Hematopoietic multipotent progenitor cell (in vitro differentiated cells): ENCODE measurements at places on chromosomes 3 and 15. TPM values are rescaled to one million over a fixed set of nuclear protein-coding genes. Genes with fewer than 3 reads are reported as not detected.
A peak's percentile ranks its signal among the peaks of the same experiment; 100 is the strongest.

DNA sequence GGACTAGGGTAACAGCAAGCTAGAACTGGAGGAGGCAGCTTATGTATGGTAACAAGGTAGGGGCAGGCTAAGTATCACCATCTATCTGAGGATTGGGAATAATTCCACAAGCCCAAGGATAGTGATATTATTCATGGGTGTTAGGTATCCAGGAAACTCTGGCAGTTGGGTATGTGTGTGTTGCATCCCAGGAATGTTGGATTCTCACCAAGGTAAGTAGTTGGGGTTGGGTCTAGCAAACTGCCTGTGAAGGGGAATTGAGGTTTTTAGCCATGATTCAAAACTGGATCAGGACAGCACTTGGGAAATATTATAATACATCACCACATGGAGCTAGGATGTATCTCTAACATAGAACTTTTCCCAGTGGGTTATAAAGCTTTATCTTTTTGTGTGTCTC is 626.4 kb upstream of the GOLIM4 start:
- DNase-seq = no peak

- DNase-seq = no peak
These were observed 15.9 kb downstream of the ATG7 start for GRCh38 chr3:11288021-11288491.

DNA sequence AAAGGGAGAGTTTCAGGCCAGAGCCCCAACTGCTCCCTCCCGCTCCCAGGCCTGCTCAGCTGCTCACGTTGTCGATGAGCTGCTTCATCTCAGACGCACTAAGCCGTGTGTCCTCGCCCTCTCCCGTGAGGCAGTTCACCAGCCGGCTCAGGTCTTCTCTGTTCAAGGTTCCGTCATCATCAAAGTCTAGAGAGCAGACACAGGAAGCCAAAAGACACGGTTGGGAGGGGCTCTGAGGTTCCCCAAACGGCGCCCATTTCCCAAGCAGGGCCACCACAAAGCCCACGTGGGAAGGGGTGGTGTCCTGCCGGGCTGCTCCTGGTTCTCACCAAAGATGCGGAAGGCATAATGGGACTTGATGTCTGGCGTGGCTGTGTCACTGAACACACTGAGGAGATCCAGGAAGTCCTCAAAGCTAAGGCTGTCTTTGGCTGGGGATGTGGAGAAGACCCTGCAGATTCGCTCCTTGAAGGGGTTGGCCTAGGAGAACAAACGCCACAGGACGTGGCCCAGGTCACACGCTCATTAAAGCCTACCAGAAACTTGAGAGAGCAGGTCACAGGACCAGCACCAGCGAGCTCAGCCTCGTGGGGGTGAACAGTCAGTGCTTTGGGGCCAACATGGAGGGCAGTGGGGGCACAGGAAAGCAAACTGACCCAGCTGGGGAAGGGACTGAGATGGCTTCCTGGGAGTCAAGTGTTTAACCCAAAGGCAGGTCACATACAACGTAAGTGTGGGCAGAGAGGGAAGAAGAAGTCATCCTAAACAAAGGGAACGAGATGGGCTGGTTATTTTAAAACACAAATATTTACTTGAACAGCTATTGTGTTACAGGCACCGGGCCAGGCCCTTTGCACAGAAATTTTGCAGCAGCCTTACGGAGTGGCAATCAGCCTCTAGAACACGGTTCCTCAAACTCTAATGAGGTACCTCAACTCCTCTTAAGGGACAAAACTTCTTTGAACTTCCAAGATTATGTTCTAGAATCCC is 2.4 kb downstream of the CIB1 start:
- no peak for DNase-seq

DNA sequence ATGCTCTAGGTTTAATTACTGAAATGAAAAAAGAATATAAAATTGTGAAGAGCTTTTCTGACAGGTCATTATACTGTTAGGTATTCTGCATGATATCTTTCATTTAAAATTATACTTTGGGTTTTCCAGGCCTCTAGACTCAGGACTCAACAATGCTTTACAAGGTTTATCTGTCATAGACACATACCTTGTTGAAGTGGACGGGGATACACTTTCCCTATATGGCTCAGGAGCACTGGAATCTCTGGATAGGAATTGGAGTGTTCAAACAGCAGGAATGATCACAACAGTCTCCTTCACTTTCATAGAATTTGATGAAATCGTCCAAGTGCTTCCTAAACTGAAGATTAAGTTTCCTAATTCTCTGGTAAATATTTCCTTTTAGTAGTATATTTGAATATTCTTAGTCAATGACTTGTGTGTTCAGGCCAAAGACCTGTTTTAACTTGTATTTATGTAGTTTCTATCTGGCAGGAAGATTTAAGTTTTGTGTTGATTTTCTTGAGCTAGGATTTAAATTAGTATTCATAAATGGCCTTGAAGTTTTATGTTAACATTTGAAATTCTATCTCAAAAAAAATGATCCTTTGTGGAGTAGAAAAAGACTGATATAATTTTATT is 106.9 kb upstream of the THSD4 start:
- no peak for DNase-seq

GRCh38 chr15:36313021-36313420 is 266.4 kb upstream of the CDIN1 start:
- DNase-seq = no peak

GRCh38 chr3:66476852-66477381 is 23.9 kb downstream of the LRIG1 start:
- no peak for DNase-seq

DNA sequence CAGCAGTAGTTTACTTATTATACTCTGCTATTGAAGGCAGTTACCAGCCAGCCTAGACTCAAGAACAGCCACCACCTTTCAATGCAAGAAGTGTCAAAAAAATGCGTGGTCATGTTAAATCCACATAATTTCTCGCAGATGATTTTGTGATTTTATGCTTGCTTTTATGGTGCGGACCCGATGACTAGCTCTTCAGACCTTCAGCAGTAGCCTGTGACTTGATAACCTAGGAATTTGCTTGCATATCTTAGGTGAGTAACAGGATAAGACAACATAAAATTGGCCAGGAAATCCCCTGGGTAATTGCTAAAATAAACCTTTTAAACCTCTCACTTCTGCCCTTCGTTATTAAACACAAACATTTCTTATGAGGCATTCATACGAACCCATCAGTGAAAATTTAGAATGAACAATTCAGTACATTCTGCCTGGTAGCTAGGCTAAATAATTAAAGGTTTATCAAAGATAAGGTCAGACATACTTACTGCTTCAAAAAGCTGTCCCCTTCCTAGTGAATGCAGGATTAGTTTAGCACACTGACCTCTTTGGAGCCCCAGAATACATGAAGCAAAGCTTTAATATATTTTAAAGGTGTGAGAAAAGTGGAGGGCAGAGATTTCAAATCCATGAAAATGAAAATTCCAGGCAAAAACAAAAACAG is 798.8 kb downstream of the OTOL1 start:
- no peak for DNase-seq

DNA sequence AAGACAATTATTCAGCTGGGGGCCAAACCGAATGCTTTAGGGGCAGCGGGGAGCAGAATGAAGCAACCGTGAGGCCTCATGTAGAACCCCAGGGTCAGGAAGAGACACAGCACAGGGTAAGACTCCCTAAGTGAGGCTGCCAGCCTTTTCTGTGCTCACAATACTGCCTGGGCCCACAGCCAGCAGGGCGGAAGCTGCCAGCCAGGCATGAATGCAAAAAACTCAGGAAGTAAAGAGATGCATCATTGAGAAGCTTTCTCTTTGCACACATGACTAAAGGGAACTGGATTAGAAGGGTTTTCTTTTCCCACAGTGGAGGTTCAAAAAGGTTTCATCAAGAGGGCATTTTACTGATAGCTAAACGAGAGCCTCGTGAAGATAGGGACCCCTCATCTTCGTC is 33.3 kb downstream of the CA12 start:
- peak; percentile 18 for DNase-seq

GRCh38 chr3:17258823-17259436 is 374.2 kb downstream of the PLCL2 start:
- peak; percentile 1 for DNase-seq

GRCh38 chr3:53109190-53109589 is 21.0 kb downstream of the RFT1 start:
- no peak for DNase-seq

DNA sequence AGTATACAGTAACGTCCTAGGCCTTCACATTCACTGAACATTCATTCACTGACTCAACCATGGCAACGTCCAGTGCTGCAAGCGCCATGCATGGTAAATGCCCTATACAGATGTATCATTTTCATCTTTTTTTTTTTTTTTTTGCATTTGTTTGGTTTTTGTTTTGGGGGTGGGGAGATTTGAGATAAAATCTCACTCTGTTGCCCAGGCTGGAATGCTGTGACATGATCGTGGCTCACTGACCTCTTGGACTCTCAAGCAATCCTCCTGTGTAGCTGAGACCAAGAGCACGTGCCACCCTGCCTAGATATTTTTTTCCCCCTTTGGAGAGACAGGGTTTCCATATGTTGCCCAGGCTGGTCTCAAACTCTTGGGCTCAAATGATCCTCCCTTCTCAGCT is 37.4 kb downstream of the SUSD5 start:
- no peak for DNase-seq

GRCh38 chr3:182303169-182303568 is 490.1 kb upstream of the ATP11B start:
- no peak for DNase-seq

GRCh38 chr3:161555320-161555719 is 58.7 kb downstream of the OTOL1 start:
- no peak for DNase-seq

DNA sequence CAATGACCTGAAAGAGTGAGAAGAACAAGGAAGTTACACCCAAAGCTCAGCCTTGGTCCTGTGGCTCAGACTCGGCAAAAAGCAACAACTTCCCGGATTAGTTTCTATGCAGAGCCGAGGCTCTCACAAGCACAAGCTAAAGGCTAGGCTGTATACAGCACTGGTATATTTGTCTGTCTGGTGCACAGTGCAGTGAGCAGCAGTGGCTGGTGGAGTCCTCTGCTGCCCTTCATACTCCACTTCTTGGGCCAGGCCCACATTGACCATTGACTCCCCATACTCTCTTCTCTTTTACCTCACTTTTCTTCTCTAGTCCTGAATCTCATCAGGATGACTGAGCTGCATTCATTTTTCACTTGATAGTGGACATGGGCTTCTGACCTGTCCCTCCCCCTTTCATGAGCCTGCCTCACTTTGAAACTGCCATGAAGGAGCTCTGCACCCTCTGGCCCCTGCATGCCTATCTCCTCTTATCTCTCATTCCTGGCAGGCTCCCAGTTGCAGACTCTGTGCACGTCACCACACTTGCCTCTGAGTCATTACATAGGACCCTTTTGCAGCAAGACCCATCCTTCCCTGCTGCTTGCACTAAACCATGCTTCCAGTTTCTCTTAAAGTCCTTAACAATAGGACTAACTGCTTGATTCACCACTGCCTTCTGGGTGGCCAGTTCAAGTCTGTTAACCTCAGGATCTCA is 379.3 kb downstream of the NTRK3 start:
- DNase-seq = no peak

DNA sequence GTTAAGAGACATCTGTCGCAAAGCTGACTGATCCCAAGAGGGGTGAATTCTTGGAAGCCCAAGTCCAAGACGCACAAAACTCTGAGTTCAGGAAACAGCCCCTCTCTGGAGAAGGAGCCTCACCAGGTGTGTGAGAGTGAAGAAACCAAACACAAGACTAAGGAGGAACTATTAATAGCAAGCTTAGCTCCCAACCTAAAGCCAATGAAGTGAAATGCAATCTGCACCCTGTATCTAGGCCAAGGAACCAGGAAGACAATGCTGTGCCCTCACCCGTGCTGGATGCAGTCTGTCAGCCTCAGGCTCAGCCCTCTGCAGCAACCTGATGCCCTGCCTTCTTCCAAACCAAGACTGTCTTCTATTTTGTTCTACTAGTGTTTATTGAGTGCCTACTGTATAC is 22.5 kb upstream of the THBS1 start:
- no peak for DNase-seq

- no peak for DNase-seq
These were observed 210.0 kb downstream of the NFKBIZ start for GRCh38 chr3:102059145-102059943.

DNA sequence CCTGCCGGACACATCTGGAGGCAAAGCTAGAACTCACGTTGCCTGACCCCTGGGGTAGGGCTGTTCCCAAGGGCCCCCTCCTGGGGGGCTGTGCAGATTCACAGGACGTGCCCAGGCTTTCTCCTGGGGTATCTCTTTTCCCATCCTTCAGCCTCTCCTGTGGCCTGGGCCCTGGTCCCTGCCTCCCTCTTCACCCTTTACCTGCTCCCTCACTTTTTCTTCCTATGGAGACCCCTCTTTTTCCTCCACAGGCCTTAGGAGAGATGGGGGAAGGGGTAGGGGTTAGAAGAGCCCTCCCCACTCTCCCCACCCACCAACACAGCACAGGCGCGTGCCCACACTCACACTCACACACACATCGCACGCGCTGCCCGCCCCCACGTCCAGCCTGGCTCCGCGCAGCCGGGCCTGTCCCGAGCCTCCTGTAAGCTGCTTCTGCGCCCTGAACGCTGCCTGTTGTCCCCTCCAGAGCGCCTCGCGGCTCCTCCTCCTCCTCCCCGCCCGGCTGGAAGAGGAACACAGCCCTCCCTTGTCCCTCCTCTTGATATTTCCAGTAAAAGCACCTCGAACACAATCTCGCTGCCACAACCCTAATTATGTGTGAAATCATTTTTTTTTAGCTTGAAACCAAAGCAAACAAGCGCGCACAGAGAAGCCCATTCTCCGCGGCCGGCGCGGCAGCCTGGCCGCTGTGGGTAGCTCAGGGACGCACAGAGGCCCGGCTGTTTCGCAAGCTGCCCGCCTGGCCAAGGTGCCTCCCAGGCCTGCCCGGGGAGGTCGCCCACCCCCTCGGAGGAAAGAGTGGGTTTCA is 33.9 kb upstream of the ACAN start:
- DNase-seq = no peak

- no peak for DNase-seq
These were observed 57.6 kb upstream of the NR2E3 start for GRCh38 chr15:71752604-71753289.

GOLGA6B gene
- not detected for total RNA-seq

GUCA1C gene
- not detected for total RNA-seq

CYP1A2 gene
- not detected for total RNA-seq

C3orf38 gene
- total RNA-seq = 15.3 TPM

GRAMD2A gene
- total RNA-seq = 0.27 TPM

CTXN2 gene
- total RNA-seq = not detected

TMEM266 gene
- not detected for total RNA-seq

FOXL2NB gene
- total RNA-seq = under 0.01 TPM
